CD4-positive, alpha-beta T cell treated with Interleukin-6 at 100 ng/mL for 8 hours (primary cell): ENCODE measurements at places on chromosomes 6 and 20.

DNA sequence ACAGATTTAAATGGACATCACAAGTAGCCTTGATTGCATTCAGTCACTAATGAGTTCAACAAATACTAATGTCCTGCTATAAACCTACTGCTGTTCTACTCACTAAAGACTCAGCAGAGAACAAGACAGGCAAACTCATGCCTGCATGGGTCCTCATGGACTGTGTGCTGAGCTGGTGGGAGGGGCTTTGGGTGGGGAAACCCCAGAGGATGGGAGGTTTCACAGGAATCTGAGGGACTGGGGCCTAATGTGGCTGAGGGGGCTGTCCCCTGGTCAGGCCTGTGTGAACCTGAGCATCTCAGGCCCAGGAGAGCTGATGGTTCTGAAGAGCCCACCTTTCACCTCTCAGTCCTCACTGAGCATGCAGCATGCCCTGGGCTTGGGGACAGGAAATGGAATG, 1.4 kb downstream of the CST8 start:
- DNase-seq, result no peak

DNA sequence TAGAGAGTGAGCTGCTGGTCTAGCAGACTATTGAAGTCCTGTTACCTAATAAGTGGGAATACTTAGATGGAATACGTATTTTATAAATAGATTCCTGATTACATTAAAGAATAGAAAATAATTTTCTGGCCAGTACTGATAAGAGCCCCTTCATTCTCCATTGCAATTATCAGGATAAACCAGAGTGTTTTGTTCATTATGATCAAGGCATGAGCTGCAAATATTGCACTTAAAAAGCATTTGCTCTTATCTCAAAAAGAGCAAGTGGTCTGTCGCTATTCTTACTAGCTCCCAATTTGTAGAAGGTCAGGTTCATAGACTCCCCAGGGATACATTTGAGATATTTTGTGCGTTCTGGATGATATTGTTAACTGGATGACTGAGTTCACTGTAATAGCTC, 73.1 kb upstream of the PLCB4 start:
- DNase-seq, result no peak

- no peak for DNase-seq
Measured at GRCh38 chr6:31579546-31580437, 2.4 kb downstream of the LTB start.

- DNase-seq, result no peak
Measured at GRCh38 chr20:60281295-60281694, 323.1 kb downstream of the CDH26 start.

DNA sequence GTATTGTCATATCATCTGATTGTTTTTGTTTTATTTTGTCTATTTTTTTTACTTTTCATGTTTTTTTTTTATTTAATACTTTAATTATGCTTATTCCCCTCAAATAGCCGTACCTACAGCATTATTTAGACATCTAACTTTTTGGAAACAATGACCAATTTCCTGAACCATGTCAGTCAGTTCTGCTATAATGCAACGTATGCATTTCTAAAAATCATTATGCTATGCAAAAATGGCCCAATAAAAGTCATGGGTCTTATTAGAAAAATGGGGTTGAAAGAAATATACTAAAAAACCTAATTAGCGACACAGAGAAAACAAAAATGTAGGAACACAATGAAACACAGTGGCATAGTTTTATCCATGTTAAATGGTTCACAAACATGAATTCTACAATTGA, 1454.7 kb downstream of the GRIK2 start:
- DNase-seq, result no peak

DNA sequence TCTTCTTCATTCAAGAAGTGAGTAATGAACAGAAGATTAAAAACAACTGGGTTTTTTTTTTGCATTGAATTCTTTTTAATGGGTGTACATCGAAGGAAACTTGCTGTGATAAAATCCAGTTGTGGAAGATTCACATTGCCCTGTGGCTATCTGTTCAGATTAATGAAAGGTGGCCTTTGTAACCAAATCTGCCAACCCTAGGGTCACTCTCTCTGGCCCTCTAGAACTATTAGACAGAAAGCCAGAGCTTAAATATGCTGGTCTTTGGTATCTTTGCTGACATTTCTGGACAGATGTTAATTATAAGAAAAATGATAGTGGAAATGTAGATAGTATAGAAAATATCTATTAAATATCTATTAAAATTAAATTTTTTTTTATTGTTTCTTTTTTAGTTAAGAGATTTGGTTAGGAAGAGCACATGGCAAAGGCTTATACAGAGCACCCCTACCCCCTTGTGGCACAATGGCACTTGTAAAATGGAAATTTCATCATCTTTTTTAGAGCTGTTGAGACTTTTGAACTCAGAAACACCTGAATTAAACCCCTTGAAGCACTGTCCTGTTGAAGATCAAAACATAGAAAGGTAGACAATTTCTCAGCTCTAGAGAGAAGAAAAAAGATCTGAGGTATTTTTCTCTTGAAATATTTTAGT, 572.5 kb downstream of the PKHD1 start:
- DNase-seq, result no peak

DNA sequence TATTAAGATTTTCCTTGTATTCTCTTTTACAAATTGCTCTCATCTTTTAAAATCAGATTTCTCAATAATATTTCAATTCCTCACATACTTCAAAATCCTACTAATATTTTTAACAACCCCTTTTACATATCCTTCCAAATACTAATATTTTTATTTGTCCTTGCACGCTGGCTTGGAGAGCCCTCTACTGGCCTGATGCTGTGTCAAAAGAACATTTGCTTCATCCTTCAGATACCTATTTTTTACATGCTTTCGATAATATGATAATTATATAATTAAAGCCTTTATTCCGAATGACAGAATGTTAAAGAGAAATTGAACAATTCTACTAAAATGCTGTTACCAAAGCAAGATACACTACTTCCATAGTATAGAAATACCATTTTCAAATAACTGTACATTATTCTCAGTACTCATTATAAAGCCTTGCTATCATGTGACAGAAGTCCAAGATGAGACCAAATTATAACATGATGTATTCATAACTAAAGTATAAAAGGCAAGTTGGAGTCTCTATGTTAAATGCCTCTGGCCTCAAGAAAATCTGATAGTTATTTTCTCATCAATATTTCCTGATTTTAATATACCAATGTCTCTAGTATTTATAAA, 39.0 kb upstream of the PLN start:
- no peak for DNase-seq
